ENCODE measurements at places on chromosomes 5 and 9.
A peak's percentile ranks its signal among the peaks of the same experiment; 100 is the strongest.

- DNase-seq: no peak
Measured at GRCh38 chr5:104942735-104943134, 1380.1 kb upstream of the NUDT12 start.

DNA sequence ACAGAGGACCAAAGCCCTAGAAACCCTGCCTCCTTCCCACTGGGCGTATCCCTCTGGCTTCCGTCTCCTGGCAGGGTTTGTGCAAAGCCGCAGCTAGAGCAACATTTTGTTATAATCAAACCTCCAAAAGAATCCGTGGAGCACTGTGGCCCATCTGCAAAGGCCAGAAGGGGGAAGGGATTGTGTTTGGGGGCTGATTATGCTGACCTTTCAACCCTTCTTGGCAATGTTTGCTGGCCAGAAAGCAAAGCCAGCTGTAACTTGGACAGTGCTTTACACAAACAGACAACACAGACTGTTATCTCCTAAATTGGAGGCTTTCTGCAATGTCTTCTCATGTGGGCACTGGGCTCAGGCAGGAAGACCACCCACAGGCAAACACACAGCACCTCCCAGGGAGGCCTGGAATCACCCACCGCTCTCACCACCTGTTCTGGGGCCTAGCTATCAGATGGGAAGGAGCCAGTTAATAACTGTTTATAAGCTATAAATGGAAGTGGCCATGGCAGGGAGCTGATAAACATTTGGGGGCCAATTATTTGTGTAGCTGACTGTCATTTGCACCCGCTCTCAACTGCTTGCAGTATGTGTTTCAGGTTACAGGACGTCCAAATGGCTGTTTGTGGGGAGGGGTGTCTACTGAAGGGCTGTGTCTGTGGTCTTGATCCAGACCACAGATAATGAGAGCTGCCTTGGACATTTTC lies 121.6 kb upstream of the ERCC6L2 start:
- DNase-seq: no peak

GRCh38 chr5:180646289-180646962 lies 3.0 kb downstream of the FLT4 start:
- DNase-seq: no peak

GRCh38 chr5:175623088-175623487 lies 34.8 kb upstream of the HRH2 start:
- no peak for DNase-seq

GRCh38 chr5:160494451-160494850 lies 72.8 kb downstream of the PTTG1 start:
- no peak for DNase-seq

DNA sequence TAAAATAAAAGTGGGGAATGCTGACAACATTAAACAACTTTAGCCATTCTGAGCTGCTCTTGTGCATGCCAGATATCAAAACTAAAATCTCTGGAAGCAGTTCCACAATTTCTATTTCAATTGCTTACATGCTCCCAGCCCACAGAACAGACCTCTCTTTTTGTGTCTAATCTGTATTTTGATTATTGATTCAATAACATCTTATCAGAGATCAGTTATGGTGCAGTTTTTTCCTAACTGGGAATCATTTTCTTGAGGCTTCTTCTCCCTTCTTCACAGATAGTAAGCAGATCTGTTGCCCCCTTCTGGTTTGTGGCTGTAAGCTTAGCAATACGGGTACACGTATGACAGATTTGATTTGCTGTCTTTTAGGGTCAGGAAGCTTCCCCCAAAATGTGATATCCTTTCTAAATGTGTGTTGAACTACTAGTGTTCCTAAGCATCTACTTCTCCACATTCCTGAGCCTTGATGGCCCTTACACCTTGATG lies 39.4 kb downstream of the MRPS27 start:
- no peak for DNase-seq

GRCh38 chr9:129102791-129103594 lies 7.6 kb downstream of the CRAT start:
- no peak for DNase-seq

GRCh38 chr9:81600631-81601030 lies 88.7 kb downstream of the TLE1 start:
- DNase-seq: no peak

DNA sequence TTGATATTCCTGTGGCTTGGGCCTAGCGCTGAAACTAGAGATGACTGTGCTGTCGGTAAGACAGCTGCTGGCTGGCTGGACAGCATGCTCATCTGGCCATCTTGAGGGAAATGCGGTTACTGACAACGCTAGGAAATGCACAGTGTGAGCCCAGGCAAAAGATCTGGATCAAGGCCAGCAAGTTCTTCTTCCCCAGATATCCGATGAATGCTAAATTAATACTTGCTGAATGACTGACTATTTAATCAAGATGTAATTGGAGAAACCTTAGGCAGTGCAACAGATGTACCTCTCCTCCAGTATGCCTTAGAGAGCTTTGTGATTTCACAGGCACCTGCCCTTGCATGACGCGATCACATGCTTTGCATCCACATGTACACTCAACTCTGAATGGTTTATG lies 659.1 kb downstream of the EFNA5 start:
- no peak for DNase-seq

GRCh38 chr5:74286734-74287695 lies 353.5 kb downstream of the ENC1 start:
- no peak for DNase-seq

GRCh38 chr9:111431684-111432083 lies 52.5 kb downstream of the ECPAS start:
- DNase-seq: no peak

DNA sequence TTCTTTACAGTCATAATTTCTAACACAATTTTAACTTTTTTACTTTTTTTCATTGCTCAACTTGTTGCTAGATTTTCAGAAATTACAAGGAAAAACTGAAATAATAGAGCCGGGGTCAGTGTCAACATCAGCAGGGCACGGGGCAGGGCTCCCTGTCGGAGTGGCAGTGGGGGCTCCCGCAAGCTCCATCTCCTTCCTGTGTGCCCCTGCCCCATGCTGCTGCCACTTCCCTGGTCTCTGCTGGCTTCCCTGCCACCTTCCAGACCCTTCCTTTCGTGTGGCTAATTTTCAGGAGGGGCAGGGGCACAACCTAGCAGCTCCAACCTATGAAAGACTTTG lies 1.0 kb upstream of the EXOC3 start:
- DNase-seq: no peak

GRCh38 chr5:900781-901180 lies 8.1 kb downstream of the TRIP13 start:
- no peak for DNase-seq

DNA sequence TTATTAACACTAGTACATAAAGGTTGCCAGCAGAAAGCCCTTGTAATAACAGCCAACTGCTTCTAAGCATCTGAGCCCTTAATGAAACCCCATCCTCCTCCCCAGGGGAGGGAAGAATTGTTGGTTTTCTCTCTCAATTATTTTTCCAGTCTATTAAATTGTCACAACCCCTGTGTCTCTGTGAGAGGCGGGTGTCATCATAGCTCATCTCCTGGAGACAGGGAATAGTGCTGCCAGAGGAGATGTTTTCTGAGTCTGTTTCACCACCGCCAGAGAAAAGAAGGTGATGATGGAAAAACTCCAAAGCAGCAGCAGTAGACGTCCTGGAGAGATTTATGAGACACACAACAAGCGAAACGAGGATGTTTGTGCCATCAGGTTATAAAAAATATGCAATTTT lies 271.1 kb upstream of the NMUR2 start:
- DNase-seq: no peak

GRCh38 chr9:3962971-3963642 lies 336.8 kb downstream of the GLIS3 start:
- no peak for DNase-seq

GRCh38 chr5:100900142-100900795 lies 2.8 kb downstream of the ST8SIA4 start:
- DNase-seq: peak; percentile 40

All from activated T-cell treated with anti-CD3 and anti-CD28 coated beads for 4 hours (primary cell).